ENCODE measurements at places on chromosomes 2 and 18.

GRCh38 chr2:100882645-100883613 is 63.0 kb downstream of the NPAS2 start:
- DNase-seq, result peak; percentile 35

GRCh38 chr2:26011990-26012856 is 21.7 kb upstream of the RAB10 start:
- no peak for DNase-seq

- no peak for DNase-seq
These were observed 67.4 kb downstream of the SLC9A2 start for GRCh38 chr2:102686479-102687439.

- DNase-seq, result no peak
These were observed 40.9 kb upstream of the KCNG2 start for GRCh38 chr18:79756826-79757225.

DNA sequence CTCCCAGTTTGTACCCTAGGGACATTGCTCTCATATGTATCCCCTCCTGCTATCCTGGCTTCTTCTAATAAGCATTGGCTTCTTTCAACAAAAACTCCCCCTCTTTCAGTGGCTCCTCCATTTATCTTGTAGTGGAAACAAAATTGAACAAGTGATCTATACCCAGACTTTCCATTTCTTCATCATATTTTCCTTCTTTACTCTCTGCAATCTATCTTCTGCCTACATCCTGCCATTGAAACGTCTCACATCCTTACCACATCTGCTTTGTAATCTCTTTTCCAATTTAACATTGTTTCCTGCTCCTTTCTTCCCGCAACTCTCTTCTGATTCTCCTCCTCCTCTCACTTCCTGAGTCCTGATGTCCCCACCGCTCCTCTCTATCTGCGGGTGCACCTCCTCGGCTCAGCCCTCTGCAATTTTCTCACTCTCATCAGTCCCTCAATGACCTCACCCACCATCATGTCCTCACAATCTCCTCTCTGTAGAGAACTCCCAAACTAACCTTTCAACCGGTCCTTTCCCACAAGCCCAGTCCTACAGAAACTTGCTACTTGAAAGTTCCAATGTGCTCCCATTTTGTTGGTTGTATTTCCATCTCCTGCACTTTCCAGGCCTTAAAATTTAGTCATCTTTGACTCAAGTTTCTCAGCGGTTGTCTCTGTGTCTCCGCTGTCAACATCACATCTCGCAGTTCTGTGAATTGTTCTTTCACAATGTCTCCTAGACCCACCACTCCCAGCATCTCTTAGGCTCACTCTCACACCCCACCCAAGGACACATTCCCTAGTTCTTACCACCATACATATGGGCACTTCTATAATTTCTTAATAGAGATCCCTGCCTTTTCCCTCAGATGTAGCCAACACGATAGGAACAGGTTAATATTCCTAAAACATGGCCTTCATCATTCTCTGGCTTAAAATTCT is 24.0 kb downstream of the MAP3K19 start:
- DNase-seq, result no peak
